Epithelial cell of proximal tubule (primary cell): ENCODE measurements at places on chromosomes 5 and 9.

GRCh38 chr9:108100571-108100970, 611.0 kb upstream of the KLF4 start:
- no peak for DNase-seq

GRCh38 chr9:4079906-4080305, 220.0 kb downstream of the GLIS3 start:
- DNase-seq, result no peak

DNA sequence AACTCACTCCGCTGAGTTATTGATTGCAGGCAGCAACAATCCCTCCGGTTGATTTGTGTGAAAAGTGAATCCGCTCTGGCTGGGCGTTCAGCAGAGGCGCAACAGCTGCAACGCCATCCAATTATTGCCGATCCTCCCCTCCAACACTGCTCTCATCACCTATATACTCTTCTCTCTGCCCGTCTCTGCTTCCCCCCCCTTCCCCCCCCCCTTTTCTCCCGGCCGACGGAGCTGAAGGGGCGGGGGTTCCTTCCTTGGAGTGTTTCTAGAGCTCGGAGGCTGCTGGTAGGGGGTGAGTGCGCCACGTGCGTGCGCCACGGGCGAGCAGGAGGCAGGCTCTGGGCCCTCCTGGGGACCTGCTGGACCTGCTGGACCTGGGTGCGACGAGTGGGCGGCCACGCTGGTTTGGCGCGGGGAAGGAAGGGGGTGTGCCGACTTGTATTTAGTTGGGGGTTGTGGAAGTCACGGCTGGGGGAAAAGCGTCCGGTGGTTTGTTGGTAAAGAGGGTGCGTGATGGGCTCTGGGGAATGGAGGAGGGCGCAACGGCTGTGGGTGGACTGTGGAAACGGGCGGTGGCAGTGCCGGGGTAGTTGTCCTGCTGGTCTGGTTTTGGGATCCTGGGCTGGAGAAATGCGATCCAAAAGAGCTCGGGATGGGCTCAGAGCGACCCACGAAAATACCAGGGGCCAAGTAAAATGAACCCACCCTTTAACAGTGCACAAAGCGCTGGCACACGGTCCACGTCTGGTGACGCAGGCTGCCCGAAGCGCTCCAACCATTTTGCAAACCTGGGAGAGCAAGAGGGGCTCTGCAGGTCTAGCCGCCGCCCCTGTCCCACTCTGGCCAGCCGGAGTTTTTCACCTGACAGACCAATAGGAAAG, 6.4 kb upstream of the MEF2C start:
- DNase-seq, result no peak

GRCh38 chr9:90861826-90862740, 60.5 kb downstream of the SYK start:
- DNase-seq, result no peak

DNA sequence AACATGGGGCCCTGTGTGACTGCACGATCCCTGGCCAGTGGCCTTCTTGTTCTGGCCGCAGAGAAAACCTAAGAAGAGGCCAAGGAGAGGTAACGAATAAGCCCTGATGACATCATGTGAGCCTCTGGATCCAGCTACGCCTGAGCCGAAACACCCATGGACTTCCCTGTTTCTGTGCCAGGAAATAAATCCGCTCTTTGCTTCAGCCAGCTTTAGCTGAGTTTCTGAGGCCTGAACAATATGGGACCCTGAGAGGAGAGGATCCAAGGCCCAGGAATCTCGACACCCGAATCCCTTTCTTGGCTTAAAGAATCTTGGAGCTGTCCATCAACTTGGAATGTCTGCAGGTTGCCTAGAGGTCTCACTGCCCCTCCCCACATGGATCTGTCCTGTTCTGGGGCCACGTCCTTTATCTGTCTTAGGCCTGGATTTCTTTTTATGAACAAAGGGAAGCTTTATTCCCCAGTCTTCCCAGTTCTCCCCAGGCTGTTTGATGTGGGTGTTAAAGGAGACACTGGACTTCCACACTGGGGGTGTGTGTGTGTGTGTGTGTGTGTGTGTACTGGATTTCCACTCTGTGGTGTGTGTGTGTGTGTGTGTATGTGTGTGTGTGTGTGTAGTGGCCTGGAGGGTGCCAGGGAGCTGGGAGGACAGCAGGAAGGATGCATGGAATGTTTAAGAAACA, 13.7 kb downstream of the IER5L start:
- no peak for DNase-seq

- DNase-seq, result no peak
Observed at GRCh38 chr5:165786073-165786472, 2280.7 kb downstream of the MAT2B start.

- DNase-seq, result no peak
Observed at GRCh38 chr5:111756581-111757354, at the start of gene NREP. TSS of gene NREP (minus strand) at chr5:111757194. CDS start at chr5:111755772, 1,422 bp downstream.
